ENCODE measurements at places on chromosomes 2 and 18.

GRCh38 chr2:5042666-5043440, 649.3 kb upstream of the SOX11 start:
- DNase-seq = no peak

- no peak for DNase-seq
These were observed 568 bp downstream of the ARL5A start for GRCh38 chr2:151827564-151828142.

DNA sequence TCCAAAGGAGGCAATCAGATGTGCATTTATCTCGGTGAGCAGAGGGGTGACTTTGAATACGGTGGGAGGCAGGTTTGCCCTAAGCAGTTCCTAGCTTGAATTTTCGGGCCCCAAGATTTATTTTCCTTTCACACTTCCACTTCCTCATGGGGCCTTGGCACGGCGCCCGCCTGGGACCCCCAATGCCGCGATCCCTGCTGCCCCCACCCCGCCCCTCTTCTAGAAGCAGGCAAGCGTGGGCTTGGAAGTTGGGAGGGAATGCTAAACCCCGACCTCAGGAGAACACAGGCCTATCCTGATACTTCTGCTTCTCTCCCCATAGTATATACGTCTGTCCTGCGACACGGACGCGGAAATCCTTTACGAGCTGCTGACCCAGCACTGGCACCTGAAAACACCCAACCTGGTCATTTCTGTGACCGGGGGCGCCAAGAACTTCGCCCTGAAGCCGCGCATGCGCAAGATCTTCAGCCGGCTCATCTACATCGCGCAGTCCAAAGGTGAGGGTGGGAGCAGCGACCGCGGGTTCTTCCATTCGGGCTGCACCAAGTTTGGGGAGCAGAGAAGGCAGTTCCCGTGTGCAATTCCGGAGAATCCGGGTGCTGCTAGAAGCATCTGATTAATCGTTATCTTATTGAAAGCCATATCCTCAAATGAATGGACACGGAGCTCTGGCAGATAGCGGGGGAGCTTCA, 21.6 kb downstream of the TRPM8 start:
- DNase-seq = no peak

DNA sequence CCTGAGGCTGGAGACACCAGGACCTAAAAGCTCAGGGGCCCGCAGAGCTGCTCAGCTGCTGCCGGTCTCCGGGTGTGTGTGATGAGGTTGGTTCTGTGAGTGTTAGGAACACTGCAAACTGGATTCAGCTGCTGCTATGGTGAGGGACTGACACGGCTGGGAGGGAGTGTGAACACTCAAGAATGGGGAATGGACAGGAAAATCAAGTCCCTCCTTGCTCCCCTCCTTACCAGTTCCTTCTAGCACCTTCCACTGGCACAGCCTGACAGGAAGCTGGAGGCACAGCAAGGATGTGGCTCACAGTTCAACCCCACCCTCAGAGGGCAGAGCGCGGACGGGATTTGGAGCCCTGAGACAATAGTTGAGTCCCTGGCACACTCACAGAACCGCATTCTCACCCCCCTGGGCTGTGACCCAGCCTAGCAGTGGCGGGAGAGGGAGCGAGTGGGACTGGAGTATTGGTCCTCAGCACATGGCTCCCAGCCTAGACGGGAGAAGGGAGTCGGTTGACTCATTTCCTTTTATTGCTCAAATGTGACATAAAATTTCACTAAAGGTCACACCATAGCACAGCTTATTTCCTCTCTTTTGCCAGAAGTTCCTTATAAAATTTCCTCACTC, 42.5 kb downstream of the LRRC30 start:
- no peak for DNase-seq

GRCh38 chr18:79799619-79800370, 2.1 kb downstream of the KCNG2 start:
- DNase-seq = no peak

DNA sequence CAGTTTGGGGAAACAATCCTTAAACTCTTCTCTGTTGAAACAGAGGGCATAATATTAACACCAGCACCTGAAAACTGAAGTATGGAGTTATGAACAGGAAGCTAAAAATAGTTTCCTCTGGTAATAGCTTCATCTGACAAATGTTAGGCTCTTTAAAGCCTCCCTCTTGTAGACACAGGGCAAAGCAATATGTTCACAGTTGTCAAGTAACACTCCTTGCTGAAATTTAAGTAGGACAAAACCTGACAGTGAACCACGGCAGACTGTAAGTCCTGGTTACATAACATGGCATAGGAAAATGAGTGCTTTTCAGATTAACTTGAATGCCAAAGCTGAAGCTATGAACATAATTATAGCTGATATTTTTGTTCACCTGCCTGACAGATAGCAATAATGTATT, 172.9 kb downstream of the CMPK2 start:
- DNase-seq = peak; percentile 17

- DNase-seq = no peak
These were observed 3.8 kb upstream of the SEMA4C start for GRCh38 chr2:96873651-96874096.

DNA sequence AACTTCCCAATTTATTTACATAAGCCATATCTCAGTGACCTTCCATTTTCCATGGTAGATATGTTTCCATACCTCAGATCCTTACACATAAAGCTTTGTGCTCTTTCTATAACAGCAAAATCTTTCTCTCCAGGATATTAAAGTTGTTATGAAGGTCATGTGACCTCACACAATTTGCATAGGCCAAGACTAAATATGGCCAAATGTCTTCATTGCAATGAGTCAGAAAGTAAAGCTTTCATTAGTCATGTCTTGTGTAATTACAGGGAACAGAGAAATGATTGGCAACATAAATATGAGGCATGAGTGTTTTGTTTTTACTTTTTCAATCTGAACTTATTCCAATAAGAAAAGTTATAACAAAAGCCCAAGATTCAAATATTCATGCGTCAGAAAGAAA, 243.5 kb downstream of the ASXL3 start:
- DNase-seq = no peak

GRCh38 chr2:178394859-178395258, 56.1 kb downstream of the PRKRA start:
- DNase-seq = no peak

DNA sequence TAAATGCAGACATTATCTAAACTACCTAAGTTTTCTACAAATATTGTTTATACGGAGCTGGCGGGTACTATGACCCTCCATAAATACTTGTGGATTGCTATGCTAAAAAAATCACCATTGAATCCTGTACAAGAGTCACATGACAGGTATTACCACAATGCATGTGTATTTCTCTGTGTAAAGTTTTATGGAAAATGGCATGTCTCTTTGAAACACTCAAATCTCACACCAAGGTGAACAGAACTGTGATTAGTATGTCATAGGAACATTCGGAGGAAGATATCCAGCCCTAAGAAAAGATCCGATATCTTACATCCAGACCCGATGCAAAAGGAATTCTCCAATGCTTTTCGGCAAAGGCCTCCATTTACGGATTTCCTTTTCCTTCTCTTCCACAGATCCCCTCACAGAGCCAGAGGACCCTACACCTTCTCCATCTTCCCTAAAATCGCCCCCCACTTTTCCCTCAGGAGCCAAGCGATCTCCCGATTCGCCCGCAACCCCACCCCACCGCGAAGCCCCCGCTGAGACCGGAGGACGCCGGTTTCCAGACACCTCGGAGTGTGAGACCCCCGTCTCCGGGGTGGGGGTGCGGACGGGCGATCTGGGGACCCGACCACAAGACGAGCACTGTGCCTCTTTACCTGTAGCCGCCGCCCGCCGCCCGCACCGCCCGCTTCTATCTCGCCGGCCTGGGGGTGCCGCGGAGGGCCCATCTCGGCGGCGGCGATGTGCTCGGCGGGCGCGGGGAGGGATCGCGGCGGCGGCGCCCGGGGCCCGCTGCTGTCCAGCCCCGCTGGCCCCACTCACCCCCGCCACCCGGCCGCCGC, 1.2 kb downstream of the SAP130 start:
- DNase-seq = no peak

- no peak for DNase-seq
These were observed 84.0 kb downstream of the RDH14 start for GRCh38 chr2:18476484-18476883.

DNA sequence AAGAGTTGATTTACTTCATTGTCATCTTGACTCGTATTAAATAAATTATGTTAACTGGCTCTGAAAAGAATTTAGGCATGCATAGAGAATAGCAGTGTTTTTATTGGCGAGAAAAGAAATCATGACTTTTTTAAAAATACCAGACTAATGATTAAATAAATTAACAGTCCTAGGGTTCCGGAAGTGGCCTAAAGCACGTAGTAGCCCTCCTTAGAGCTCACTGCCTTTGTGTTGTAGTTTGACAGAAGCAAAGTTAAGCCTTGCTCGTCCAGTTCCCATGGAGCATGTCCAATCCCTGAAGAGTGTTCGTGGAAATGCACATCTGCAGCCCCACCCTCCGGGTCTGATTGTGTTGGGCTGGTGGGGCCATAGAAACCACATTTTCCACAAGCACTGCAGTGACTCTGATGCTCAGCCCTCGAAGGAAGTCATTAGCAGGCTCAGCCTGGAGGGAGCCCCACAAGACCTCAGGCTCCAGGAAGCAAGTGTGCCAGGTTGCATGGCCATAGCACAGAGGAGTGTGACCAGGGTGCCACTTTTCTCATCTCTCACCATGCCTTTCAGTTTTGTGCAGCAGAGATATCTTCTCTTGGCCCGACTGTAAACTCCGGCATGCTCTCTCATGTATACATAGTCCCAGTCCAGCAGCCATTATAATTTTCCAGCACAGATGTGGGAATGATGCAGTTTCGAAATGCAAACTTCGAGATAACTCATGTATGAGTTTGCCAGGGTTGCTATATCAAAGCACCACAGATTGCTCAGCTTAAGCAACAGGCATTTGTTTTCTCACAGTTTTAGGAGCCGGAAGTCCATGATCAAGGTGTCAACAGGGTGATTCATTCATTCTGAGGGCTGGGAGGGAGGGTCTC, 188.6 kb upstream of the SH3BP4 start:
- DNase-seq = no peak

- no peak for DNase-seq
These were observed 249.9 kb upstream of the THUMPD2 start for GRCh38 chr2:40028792-40029488.

DNA sequence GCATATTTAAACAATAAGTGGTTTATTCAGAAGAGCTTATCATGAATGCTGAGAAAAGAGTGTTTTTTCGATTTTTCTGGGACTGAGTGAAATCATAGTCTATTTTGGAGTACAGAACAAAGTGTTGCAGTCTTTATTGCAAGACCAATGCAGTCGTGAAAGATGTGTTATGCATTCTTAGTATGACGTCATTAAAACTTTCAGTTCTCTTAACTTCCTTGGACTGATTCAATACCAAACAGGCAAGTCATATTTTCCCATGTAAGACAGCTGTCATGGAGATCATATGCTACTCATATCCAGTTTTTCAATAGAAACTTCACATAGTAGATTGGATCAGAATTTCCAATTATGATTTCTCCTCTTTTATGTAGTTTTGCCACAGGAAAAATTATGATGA, 92.6 kb downstream of the RIT2 start:
- no peak for DNase-seq

GRCh38 chr2:68487773-68488355, 20.5 kb downstream of the APLF start:
- no peak for DNase-seq

GRCh38 chr18:9362869-9363268, 28.3 kb downstream of the TWSG1 start:
- DNase-seq = no peak

DNA sequence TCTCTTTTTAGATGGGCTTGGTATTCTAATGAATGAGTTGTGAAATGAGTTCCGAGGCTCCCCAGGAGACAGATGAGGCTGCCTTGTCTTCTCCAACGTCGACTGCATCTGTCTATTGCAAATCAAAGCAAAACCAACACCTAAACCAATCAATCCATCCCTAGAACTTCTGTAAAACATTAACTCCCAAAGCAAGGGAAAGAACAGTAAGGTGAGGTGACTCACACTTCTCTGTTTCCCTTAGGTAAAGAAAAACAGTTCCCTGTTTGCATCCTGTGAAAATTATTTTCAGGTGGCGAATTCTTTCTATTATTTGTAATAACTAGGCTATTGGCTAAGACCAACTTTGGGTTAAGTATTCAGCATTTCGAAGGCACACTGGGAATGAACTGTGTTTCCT, 249.4 kb downstream of the EPHA4 start:
- DNase-seq = no peak

DNA sequence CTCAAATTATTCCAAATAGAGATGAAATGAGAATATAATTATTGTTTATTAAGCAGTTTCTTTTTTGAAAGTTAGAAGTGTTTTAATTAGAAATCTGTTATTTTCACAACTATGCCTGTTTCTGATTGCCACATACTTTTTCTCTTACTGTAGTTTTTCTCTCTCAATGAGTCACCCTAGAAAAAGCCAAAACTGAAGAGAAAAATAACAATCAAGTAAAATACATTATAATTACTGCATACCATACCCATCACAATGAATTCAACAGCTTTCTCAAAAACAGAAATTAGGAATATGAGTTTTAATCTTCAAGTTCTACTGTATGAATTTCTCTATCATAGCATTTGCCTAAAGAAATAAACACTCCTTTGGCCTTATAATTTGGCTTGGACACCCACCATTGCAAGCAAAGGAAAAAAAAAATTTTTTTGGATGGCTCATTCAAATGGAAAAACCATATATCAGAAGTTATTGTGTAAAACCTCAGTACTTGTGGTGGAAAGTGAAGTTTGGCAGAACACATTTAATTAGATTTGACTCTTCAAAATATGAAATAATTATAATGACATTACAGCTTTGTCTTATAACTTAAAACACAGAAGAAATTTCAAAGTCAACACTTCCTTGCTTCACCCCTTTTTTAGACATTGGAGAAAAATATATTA, 138.5 kb downstream of the DYM start:
- DNase-seq = no peak

GRCh38 chr2:160934263-160934662, 226.0 kb upstream of the TANK start:
- DNase-seq = peak; percentile 44

All from caudate nucleus (tissue), 63 donors.